ENCODE measurements at places on chromosomes 4 and X.

DNA sequence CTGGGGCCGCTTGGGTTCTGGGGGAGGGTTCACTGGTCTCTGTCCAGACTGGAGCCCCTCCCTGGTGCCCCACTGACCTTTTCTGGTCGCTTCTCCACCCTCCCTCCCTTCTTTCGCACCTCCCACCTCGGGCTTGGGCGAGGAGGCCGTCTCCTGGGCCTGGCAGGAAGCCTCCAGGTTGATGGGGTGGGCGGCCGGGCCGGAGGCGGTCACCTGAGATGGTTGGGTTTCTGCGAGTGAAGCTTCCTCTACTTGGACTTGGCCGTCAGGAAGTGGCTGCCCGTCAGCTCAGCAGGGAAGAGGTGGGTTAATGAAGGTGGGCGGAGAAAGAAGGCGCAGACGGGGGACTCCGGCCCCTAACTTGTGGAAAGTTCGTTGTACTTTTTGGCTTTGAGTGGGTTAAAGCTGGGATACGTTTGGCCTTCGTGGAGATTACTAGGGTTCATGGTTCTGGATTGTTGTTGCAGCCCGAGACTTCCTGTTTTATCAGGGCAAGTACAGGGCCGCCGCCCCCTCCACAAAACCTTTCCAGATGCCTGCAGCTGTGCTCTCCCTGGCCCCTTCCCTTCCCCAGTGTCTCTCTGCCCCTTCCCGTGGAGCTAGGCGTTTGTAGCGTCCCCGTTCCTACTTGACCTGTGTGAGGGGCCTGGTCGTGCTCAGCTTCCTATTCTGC lies 1.2 kb downstream of the AKAP17A start:
- peak; percentile 15 for DNase-seq

- DNase-seq: peak; percentile 55
Observed at GRCh38 chr4:3436798-3437581, 4.8 kb upstream of the HGFAC start.

GRCh38 chrX:115952417-115953092 lies 218.0 kb upstream of the AGTR2 start:
- no peak for DNase-seq

GRCh38 chr4:91916219-91916618 lies 387.5 kb upstream of the GRID2 start:
- DNase-seq: no peak

GRCh38 chrX:124392794-124393193 lies 46.4 kb downstream of the SH2D1A start:
- no peak for DNase-seq

DNA sequence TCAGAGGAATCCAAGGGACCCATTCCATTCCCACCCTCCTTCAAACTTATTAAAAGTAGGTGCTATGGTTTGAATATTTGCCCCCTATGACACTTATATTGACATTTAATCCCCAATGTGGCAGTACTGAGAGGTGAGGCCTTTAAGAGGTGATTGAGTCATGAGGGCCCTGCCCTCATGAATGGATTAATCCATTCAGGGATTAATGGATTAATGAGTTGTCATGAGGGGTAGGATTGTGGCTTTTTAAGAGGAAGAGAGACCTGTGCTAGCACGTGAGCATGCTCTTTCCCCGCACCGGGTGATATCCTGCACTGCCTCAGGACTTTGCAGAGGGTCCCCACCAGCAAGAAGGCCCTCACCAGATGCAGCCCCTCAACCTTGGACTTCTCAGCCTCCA lies 50.1 kb downstream of the IRF2 start:
- no peak for DNase-seq

GRCh38 chrX:53637479-53637878 lies 49.0 kb downstream of the HUWE1 start:
- no peak for DNase-seq

DNA sequence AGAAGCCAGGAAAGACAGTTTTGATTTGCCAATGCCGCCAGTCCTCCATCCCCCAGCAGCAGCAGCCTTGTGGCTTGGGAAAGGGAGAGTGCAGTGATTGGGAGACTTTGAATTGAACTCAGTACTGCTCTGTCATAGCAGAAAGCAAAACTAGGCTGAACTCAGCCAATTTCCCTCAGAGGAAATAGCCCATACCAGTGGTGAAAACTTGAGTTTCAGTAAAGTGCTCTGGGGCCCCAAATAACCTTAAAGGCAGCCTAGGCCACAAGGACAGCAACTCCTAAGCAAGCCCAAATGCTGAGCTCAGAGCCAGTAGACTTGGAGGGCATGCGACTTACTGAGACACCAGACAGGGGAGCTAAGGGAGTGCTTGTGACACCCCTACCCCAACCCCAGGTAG lies 2.0 kb upstream of the PROM1 start:
- no peak for DNase-seq

DNA sequence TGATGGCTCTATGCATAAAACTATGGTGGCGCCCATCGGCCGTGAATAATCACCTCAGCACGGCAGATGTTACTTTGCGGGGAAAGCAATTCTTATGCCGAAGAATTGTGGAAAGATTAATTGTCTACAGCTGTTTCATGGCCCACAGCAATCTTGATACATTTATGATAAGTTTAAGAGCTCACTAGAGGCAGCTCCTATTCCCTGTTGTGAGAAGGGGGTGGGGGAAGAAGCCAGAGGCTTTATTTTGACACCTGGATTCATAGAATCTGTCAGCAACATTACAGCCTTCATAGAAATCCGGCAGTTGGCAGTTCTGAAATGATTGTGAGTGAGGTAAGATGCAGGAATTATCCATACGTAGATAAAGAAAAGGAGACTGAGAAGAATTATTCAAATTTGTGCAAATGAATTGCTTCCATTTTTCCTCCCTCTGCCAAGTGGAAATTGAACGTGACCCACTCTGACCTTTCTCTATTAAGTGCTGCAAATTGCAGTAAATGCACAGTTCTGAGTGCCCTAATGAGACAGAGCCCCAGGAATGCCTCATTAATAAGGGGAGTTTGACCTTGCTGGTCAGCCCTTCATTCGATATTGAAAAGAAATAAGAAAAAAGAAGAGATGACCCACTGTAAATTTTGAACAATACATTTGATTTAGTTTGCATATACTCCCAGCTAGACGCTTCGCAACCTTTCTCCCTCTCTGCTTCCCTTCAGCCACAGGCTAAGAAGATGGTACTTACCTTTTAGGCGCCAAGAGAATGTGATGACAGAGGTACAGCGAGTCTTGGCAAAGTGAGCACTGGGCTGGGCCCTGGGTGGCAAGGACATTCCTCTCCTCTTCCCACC lies 188.8 kb downstream of the GPAT3 start:
- no peak for DNase-seq

- DNase-seq: peak; percentile 26
Observed at GRCh38 chr4:136750897-136751296, 781.4 kb downstream of the PCDH18 start.

DNA sequence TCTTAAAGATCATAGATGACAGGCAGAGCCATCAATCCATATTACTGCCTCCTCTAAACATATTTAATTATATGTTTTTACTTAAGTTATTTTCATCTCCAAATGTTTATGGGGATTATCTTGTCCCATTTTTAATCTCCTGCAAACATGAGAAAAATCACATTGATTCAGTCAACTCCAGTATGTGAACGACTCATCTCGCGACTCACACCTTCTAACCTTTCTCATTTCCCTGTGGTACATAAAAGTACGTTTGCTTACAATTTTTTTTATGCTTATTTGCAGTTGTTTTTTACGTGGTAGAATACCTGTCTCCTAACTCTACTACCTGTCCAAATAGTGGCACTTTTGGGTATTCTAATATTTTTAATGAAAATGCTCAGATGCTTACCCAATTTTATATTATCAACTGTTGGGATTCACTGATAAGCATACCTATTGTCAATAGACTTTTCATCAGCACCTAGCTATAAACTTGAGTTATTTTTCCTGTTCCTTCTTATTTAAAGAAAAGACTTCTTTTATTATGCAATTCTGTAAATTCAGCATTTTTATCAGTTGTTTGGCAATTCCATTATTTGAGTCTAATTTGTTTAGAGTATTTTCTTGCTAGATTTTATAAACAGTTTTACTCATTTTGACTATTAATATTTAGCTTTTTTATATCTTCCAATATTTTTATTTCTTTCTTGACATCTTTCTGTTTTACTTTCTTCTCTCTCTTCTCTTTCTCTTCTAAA lies 276.6 kb downstream of the ANK2 start:
- no peak for DNase-seq
